NCI-H1694 (cell line): ENCODE measurements at places on chromosomes 13 and 19.

DNA sequence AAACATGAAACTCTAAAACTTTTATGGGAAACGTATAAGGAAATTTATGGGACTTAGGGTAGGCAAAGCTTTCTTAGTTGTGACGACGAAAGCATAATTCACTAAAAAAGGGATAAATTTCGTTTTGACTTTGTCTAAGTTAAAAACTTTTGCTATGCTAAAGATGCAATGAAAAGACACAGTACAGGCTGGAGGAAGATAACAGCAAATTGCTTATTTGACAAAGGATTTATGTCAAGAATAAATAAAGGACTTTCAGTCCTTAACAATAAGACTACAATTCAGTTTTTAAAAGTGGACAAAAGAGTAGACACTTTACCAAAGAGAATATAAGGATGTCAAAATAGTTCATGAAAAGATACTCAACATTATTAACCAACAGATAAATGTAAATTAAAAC, 150.2 kb downstream of the NBEA start:
- DNase-seq = no peak

- DNase-seq = no peak
These were observed 5.3 kb downstream of the SBSN start for GRCh38 chr19:35522745-35523327.

- DNase-seq = no peak
These were observed 12.5 kb downstream of the PLIN4 start for GRCh38 chr19:4505570-4506448.

- DNase-seq = no peak
These were observed 9.6 kb downstream of the GIPR start for GRCh38 chr19:45677351-45678230.

DNA sequence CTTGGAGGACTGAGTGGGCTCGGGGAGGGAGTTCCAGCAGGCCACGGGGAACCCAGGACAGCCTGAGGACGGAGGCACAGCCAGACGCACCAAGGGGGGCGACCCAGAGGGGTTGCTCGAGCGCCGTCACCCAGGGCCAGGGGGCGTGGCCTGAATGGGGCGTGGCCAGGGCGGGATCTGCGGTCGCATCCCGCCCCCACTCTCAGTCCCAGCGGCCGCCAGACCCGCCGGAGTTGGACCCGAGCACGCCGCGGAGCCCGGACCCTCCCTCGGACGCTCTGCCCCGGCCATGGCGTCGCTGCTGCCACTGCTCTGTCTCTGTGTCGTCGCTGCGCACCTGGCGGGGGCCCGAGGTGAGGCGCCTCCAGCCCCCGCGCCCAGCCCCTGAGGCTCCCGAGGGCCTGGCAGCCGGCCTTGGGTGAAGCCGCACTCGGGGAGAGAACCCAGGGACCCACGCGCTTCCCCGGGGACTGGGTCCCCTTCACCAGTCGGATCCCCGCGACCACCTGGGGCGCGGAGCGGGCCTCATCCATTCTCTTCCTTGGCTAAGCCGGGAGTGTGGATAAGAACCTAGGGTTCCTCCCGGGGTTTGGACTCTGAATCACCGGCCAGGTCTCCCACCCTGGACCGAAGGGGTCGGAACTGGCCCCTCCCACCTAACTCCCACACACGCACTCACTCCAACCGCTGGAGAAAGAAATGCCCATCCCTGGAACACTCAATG, at the start of gene CILP2:
TSS of gene CILP2 (plus strand) at position 205 of the 724 bp plus-strand sequence. CDS start at position 290, 85 bp downstream.
- DNase-seq = peak; percentile 19

DNA sequence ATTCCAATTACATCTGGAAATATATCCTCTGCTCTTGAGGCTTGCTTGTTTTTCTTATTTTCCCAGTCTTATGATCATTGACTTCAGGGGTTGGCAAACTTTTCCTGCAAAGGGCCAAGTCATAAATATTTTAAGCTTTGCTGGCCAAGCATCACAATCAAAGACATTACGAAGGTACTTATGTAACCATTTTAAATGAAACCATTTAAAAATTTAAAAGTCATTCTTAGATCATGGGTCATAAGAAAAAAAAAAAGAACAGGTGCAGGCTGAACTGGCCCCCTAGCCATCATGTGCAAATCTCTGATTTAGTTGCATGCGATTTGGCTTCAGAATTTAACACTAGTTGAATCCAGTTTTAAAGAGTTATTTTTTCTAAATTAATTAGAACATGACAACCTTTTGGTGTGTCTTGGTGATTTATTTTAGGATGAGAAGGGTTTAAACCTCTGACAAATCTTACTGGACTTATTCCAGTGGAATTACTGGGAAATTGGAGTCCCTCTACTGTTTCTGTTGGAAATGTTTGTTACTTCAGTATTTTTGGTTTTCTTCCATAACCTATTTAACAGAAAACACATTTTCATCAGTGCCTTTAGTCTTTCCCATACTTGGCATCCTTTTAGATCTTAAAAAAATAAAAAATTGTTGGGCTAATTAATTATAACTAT, 148.1 kb downstream of the NHLRC3 start:
- DNase-seq = no peak

DNA sequence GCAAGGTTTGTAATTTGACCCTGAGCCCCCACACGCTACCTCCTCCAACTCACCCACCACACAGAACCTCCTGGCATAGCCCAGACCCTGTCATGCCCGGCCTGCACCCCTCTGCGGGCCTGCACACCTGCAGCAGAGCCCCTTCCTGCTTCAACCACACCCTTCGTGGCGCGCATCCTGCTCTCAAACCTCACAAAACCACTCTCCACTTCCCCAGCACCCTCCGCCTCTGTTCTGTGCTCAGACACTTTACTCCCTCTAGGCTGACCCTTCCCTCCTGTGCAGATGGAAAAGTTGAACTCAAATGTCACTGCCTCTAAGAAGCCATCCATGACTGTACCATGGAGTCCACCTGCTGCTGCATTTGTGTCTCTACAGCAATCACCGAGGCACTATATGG, 28.5 kb downstream of the FAAP24 start:
- no peak for DNase-seq

DNA sequence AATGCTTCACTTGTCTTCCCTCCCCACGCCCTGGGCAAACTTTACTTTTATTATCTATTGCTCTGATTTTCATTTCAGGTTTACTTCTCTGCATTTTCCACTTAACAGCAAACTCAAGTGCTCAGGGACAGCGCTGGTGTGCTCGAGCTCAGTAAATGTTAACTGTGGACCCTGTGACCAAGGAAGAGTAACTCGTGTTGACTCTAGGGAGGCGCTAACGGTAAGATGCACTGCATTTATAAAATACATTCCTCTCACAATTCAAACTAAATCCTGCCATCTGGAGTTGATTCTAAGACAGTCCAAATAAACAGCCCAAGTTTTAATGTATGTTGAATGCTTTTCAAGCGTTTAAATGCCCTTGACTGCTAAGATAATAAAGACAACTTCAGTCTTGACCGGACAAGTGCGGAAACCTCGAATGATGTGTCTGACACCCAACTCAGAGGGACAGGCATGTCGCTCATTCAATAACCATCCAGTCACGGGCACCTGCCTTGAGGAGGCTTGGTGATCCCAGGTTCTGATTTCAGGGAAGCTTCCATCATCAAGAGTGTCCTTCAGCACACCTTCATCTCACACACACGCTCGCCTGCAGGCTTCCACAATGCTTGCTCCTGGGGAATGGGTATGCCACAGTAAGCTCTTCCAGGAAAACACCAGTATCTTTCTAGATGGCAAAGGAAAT, 93.2 kb downstream of the STK24 start:
- DNase-seq = no peak

- no peak for DNase-seq
These were observed 33.8 kb upstream of the MATK start for GRCh38 chr19:3819989-3820388.

GRCh38 chr13:44017756-44018309, 138.1 kb downstream of the LACC1 start:
- no peak for DNase-seq

DNA sequence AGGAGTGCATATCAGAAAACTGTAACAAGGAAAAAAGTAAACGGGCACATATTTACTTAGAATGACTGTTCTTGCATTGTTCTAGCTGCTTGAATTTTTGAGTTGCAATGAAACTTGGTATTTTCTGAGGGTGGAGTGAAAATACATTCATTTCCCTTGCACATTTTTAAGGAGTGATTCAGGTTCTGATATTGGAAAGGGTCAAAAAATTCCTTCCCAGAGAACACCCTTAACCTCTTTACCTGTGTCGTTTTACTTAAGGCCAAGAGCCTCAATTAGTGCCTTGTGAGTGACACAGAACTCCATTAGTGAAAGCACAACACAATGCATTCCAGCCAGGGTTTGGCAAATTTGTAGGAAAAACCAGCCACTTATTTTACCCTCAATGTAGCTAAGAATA, 2.3 kb downstream of the ITGBL1 start:
- no peak for DNase-seq

DNA sequence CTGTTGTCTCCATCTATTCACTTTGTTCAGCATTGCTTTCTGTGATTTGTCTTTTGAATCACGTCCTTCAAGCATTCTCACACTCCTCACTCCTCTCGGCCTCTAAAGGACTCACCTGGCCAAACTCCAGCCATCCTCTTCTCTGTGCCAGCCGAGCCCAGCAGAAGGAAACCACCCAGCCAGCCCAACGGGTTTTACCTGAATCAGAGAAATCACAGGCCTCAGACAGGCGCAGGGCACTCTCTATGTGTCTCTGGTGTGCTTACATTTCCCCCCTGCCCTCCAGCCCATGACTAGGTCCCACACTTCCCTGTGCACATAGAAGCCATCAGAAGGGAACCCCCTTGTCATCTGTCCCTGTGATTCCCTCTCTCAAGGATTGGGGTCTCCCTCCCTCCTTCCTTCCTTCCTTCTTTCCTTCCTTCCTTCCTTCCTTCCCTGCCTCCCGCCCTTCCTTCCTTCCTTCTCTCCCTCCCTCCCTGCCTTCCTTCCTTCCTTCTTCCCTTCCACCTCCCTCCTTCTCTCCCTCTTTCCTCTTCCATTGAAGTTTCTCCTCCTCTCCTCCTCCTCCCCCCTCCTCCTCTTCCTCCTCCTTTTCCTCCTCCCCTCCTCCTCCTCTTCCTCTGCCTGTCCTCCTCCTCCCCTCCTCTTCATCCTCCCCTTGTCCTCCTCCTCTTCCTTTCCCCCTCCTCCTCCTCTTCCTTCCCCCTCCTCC, 8.8 kb upstream of the ZNF541 start:
- DNase-seq = no peak

- peak; percentile 90 for DNase-seq
These were observed 30.1 kb upstream of the METTL21C start for GRCh38 chr13:102724923-102725322.

DNA sequence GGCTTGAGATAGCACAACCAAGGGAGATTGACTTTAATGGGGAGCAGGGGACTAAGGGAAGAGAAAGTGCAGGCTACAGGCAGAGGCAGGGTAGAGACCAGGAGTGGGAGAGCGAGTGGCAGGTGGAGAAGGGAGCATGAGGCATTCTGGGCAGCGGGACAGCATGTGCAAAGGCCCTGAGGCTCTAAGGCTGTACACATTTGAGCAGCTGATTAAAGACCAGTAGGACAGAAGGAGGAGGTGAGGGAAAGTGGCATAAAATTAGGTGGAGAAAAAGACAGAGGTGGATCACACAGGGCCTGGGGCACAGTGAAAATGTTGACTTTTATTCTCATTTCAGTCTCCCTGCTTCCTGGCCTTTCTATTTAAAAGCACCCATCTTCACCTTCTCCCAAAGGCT, 74.4 kb downstream of the ALOX5AP start:
- no peak for DNase-seq
